Activated T-cell treated with anti-CD3 and anti-CD28 coated beads for 1 hour (primary cell): ENCODE measurements at places on chromosomes 2 and 18.

DNA sequence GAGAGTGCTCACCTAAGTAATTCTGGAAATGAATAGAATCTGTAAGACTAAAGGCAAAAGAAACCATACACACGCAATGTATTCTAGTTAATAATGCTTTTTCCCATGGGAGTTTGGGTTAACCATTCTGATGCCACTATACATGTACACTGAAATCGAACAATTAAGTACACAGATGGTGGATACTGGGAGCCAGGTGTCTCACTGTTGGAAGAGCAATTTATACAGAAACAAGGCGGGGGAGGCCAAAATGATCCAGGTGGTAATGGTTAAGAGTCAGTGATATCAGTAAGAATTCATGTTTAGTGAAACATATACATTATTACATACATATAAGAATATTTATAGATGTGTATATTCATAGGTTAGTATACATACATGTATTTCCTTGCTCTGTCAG, 67.2 kb downstream of the TMEM131 start:
- no peak for DNase-seq

DNA sequence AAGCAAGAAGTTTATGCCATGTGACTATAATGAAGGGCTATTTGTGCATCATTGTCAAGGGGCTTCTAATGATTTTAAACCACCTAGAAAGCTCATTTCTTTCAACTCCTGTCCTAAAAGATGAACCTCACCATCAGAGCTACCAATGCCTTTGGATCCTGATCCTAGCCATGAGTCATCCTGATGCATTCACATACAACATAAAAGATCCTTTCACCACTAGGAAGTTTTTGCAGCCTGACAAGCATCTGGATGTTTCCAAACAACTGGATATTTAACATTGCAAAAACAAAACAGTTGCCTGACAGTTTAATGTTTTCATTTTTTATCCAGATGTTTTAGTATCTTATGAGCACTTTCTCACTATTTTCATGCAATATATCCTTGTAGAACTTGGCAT, 425.3 kb downstream of the MBD2 start:
- no peak for DNase-seq

GRCh38 chr2:85802354-85803103, 48.7 kb downstream of the ATOH8 start:
- DNase-seq = no peak

- DNase-seq = no peak
Measured at GRCh38 chr2:36492216-36492945, 105.6 kb downstream of the FEZ2 start.

- DNase-seq = no peak
Measured at GRCh38 chr2:17476830-17477229, 41.4 kb downstream of the RAD51AP2 start.

- no peak for DNase-seq
Measured at GRCh38 chr2:34731292-34731691, 1132.2 kb upstream of the FAM98A start.

DNA sequence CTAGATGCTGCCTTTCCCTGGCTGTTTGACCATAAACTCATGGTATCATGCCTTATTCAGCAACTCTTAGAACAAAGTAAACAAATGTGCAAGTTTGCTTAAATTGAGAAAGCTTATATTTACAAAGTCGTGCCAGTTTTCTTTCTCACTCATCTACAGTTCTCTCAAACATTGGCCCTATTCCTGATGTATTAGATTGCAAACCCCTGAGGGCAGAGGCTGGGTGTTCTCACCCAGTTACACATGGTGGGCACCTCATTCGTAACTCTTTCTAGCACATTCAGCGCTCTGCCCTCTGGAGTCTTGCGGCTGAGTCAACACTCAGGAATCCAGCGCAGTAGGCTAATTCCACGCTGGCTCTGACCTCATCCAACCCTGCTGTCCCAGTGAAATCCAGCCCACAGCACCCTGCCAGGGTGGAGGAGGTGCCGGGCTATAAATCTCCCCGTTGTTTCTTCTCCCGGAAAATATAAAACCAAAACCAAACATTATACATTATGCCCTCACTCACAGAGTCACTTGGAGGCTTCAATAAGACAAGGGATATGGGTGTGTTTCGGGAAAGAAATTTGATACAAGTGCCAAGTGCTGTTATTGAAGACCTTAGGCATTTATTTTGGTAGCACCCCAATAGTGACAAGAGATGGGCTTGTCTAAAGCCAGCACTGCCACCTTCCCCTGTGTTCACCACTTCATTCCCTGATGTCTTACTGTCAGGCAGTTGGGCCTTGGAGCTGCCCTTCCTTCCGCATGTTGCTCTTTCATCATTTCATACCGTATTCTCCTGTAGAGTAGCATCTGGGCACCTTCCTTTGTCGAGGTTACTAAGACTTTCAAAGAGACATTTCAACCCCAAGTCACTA, 287.4 kb downstream of the PRKCE start:
- no peak for DNase-seq

DNA sequence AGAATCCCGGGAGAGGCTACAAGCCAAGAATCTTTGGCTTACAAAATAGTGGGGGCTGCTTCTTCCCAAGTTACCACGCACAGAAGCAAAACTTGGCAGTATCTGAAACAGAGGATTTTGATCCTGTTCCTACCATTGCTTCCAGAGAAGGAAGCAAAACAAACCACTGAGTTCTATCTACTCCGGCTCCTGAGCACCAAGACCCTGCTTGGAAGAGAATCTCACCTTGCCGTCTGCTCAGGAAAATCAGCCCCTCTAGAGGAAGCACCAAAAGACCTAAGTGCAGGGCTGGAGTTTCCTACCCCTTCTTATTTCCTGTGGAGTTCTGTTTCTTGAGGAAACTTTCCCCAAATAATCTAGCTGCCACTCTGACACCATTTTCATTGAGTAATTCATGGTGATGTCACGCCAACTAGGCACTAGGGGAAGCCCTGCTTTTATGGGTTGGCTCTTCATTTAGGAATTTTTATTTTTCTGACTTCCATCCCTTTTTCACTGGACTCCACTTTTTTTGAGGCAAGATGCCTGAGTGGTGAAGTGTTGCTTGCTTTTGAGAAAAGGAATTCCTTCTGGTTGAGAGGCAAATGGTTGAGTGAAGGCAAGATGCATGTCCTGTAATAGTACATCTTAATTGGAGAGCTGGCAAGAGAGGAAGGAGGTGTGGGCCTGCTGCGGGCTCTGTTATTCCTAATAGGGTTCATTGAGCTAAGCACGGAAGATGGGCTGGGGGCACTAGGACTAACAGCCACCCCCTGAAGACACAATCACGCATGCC, 36.8 kb upstream of the EML4 start:
- DNase-seq = no peak

GRCh38 chr2:96971926-96972444, 14.4 kb downstream of the FAM178B start:
- DNase-seq = no peak

- no peak for DNase-seq
Measured at GRCh38 chr2:134774786-134775641, 56.2 kb upstream of the TMEM163 start.

DNA sequence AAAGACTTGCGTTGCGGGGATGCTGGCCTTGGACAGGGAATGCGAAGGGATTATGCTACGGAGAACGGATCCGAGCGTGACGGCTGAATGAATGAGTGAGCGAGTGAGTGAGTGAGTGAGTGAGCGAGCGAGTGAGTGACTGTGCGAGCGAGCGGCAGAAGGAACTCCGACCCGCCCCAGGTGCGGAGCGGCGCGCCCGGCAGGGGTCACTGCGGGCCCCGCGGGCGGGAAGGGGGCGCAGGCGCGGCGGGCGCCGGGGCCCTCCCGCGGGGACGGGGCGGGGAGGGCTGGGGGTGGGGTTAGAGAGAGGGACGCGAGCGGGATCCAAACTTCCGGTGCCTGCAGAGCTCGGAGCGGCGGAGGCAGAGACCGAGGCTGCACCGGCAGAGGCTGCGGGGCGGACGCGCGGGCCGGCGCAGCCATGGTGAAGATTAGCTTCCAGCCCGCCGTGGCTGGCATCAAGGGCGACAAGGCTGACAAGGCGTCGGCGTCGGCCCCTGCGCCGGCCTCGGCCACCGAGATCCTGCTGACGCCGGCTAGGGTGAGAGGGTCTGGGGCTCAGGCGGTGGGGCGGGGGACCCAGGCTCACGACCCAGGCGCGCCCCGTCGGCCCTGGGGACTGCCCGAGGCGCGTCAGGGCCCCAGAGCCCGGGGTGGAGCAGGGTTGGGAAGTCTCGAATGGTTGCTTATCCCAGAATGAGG, at the start of gene ITM2C:
Gene ITM2C, plus strand, starts transcription at position 338 of the 702 bp plus-strand sequence. Its CDS starts 84 bp downstream, at position 422.
- DNase-seq = peak; percentile 58

DNA sequence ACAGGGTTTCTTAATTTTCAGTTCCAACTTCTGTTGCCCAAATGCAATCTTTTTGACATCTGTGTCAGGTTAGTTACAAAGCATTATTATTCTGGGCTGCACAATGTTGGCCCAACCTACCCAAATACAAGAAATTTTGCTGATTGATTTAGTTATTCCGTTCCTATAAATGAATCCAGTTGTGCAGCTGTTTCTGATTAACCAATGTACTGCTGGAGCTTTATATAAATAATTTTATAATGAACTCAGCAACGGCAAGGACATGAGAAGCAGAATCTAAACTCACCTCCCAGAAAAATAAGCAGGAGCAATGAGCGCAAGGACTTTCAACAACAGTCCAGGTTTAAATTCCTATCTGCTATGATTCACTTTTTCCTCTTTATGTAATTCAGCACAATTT, 76.3 kb upstream of the WIPF1 start:
- no peak for DNase-seq

GRCh38 chr18:75742516-75742915, 315.0 kb upstream of the SMIM21 start:
- no peak for DNase-seq

DNA sequence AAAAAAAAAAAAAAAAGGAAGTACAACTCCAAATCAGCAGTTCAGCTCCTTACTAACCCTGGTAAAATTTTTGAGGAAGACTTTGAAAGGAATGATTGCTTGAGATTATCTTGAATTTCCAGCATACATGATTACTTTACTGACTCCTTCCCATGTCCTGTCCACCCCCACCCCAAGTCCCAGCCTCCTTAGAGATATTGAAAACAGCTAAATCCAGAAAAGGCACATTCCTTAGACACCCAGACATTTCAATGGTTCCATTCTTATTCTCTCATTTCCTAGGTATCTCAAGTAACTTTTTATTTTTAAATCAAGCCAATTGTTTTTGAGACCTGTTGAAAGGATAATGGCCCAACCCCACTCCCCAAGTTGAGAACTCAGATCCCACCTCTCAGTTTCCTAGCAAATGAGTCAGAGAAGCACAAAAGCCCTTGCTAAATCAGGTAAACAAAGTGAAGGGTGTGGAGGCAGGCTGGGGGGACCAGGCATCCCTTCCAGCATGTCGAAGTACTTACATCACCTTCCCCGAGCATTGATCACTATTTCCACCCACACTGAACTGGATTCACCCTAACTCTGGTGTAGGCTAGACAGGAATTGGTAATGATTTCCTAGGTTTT, 95.4 kb upstream of the FZD7 start:
- DNase-seq = no peak

- peak; percentile 13 for DNase-seq
Measured at GRCh38 chr2:157627594-157628476, 829 bp downstream of the ACVR1C start.

- DNase-seq = no peak
Measured at GRCh38 chr2:182298456-182298855, 128.4 kb downstream of the PDE1A start.

DNA sequence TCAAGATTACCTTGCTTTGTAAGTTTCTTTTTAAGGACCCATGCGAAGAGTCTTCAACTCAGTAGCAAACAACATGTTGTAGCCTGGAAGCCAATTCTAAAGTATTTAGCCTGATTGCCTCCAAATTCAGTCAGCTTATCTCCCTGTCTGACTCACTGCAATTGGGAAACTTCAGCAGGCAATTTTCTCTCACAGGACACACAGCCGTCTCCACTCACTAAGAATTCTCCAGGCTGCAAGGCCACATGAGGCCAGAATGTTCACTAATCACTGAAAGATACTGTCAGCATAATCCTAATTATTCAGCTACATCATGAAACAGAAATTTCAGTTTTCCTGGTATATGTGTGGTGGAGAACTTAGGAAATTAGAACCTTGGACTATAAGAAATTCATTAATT, 78.1 kb upstream of the PDE1A start:
- DNase-seq = no peak

GRCh38 chr18:26096852-26097251, 6.4 kb upstream of the SS18 start:
- DNase-seq = no peak

GRCh38 chr2:142757111-142757510, 120.4 kb upstream of the KYNU start:
- DNase-seq = no peak

DNA sequence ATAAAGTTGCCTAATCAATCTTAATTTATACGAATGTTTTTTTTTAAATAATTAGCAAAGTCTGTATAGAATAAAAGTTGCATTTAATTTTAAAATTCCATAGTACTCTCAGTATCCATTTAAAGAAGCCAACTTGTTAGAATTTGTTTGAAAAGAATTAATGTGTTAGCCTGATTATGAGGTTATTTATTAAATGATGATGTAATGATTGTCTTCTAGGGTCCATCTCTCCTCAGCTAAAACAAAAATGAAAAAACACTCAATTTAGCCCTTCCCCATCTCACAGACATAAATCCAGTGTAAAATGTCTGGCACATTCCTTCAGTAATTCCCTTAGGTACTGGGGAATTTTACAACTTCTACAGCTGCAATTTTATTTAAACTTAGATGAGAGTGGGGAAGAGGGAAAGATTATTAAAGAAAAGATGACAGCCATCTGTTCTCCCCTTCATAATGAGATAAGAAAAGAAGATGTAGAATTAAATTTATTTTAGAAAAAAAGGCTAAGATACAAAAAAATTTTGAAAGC, 68.6 kb downstream of the BARD1 start:
- DNase-seq = no peak

- DNase-seq = no peak
Measured at GRCh38 chr2:121888189-121888557, 132.7 kb downstream of the TSN start.

DNA sequence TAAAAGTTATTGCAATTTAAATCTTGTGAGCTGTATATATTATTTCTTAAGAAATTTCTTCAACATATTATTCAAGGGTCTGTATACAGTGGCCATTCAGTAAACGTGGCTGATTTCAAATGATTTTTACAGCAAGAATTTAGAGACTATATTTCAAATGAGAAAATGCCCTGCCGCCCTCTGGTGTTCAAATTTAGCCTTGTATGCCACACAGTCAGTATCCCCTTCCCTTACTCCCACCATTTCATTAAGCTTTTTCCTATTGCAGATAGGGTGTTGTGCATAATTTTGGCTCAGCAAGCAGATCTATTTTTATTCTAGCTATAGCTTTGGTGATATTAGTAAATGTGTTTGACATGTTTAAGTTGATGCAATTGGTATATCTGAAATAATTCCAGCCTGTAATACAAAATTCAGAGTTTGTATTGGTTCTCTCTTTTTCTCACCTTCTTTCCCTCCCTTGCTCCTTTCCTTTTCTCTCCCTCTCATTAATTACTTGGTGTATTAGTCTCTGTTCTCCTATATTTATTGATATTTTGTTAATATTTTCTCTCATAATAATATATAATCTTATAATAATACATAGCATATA, 22.8 kb upstream of the SCN7A start:
- DNase-seq = no peak
